CD4-positive, CD25-positive, alpha-beta regulatory T cell (primary cell): ENCODE measurements at places on chromosomes 3 and 15. TPM values are rescaled to one million over a fixed set of nuclear protein-coding genes. Genes with fewer than 3 reads are reported as not detected.

The PRR23E gene
- polyA plus RNA-seq = not detected

The RHOV gene
- not detected for polyA plus RNA-seq

The SCAMP5 gene
- not detected for polyA plus RNA-seq

The PPP1R14D gene
- polyA plus RNA-seq = not detected

The PFN2 gene
- 3.0 TPM for polyA plus RNA-seq

The RTP1 gene
- polyA plus RNA-seq = not detected

The RETNLB gene
- not detected for polyA plus RNA-seq

The CHRD gene
- polyA plus RNA-seq = not detected

The GASK1A gene
- not detected for polyA plus RNA-seq

The TAGLN3 gene
- polyA plus RNA-seq = not detected

The CFAP91 gene
- polyA plus RNA-seq = not detected
